ENCODE measurements at places on chromosomes 3 and 15.

- DNase-seq = no peak
Measured at GRCh38 chr3:17065881-17066280, 181.1 kb downstream of the PLCL2 start.

- DNase-seq = no peak
Measured at GRCh38 chr3:181189556-181189955, 200.0 kb upstream of the DNAJC19 start.

DNA sequence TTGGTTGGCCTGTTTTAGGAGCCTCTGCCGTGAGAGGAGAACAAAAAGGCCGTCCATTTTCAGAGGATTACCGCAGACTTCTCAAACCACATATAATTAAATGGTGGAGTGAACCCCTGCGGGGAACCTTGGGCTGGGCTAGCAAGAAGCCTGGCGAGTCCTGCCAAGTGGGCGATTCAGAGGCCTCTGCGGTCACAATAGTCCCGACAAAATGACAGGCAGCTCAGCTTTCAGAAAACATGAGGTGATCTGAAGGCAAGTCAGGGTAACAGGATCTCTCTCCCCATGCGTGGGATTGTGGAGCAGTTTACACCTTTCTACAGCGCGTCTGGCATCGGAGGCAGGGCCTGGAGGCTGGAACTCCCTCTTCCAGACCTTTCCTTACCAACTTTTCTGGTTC is 134.8 kb downstream of the ASB7 start:
- DNase-seq = no peak

DNA sequence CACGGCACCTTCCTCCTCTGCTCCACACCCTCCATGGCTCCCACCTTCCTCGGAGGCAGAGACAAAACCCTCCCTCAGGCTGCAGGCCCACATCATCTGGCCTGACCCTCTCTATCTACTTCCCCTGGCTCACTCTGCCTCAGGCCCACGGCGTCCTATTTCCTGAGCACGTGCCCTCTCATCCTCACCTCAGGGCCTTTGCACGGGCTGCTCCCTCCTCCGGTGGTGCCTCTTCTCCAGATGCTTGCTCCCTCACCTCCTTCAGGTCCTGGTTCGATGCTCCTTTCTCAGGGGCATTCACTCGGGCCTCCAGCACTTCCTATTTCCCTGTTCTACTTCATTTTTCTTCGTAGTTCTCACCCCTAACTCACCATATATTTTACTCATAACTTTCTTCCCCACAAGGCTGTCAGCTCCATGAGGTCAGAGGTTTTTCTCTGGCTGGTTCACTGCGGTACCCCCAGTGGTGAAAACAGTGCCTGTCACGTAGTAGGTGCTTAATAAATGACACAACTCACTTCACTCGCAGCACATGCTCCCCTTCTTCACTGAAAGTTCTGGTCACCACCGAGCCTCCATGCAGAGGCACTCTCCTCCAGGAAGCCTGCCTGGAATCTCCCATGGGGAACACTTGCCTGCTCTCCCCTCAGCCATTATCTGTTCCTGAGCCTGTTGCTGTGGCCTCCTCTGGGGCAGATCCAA is 130.7 kb downstream of the WNT7A start:
- no peak for DNase-seq

- no peak for DNase-seq
Measured at GRCh38 chr3:78670094-78670493, 1097.7 kb downstream of the ROBO1 start.

DNA sequence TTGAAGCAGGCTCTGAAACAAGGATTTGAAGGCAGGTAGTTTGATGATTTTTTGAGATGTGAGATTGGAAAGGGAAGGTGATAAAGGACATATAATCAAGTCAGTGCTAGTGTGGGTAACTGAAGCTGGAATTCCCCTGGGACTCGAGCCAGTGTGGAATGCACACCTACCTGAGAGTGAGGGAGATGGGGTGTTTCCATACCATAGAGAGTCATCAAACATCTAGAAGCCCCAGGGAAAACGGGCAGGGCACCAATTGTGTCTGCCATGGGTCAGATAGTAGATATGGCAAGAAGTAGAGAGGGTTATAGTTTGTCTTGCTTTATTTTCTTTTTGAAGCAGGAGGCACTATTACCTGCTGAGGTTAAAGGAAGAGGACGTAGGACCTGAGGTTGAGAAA is 120.0 kb downstream of the SSR3 start:
- DNase-seq = no peak

DNA sequence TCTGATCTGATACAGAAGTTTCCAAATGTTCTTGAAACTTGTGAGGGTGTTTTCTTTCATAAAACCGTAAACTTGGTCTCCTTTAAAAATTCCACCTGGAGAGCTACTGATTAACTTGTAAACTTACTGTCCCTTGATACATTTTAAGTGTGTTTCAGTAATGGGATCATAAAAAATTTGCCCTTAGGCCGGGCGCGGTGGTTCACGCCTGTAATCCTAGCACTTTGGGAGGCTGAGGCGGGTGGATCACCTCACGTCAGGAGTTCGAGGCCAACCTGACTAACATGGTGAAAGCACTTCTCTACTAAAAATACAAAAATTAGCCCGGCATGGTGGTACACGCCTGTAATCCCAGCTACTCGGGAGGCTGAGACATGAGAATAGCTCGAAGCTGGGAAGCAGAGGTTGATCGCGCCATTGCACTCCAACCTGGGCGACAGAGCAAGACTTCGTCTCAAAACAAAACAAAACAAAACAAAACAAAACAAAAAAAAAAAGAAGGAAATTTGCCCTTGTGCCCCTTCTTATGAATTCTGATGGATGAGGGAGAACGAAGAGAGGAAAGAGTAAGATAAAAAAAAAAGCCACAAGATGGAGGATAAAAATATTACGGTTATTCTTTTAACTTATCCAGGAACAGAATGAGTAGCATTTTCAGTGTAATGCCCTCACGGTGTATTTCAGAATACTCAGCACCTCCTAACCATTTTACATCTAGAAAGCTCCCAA is 32.1 kb upstream of the AP4E1 start:
- DNase-seq = no peak

DNA sequence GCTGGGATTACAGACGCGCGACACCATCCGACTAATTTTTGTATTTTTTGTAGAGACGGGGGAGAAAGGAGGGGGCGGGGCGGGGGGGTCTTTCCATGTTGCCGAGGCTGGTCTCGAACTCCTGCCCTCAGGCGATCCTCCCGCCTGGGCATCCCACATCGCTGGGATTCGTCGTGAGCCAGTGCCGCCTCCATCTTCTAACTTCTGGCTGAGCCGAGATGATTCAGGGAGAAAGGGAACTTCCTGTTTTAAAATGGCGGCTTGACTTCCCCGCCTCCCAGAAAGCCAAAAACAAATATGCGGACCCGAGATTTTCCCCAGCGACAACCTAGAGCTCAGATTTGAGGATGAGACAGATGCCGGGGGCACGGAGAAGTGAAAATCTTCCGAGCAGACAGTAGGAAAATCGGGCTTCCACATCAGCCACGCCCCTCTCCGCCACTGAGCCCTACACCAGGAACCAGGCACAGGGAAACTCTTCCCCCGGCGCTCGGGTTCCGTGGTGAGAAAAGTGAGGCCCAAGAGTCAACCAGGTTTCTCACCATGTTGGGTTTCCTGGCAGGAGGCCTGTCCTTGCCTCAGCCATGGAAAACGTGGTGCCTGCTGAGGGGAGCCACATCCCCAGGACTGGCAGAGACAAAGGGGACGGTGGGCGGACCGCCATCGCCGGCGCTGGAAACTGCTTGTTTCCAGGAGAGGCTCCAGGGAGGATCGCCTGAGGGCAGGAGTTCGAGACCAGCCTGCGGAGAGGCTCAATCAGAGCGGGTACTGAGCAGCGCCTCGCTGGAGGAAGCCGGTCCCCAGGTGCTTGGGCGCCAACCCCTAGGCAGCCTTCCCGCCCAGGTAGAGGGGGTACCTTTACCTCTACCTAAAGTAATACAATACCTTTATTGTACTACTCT is 18.7 kb downstream of the CHST14 start:
- no peak for DNase-seq

DNA sequence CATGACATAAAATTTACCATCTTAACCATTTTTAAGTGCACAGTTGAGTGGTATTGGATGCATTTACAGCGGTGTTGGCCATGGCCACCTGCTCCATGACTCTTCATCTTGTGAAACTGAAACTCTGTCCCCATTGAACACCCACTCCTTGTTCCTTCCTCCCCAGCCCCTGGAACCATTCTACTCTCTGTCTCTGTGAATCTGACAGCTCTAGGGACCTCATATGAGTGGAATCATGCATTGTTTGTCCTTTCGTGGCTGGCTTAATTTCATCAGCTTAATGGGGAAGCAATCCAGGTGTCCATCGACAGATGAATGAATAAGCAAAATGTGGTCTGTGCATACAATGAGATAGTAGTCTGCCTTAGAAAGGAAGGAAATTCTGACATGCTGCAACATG is 42.5 kb downstream of the PLXNA1 start:
- no peak for DNase-seq

- DNase-seq = no peak
Measured at GRCh38 chr3:188152660-188153436, 1.1 kb upstream of the LPP start.

GRCh38 chr3:10116138-10116460 is 624 bp downstream of the BRK1 start:
- DNase-seq = no peak

GRCh38 chr3:66831931-66832330 is 166.2 kb upstream of the KBTBD8 start:
- no peak for DNase-seq

GRCh38 chr15:61266921-61267320 is 37.8 kb upstream of the RORA start:
- DNase-seq = no peak

GRCh38 chr3:186458306-186459107 is 85.7 kb downstream of the CRYGS start:
- no peak for DNase-seq

GRCh38 chr3:151101270-151101969 is 16.0 kb downstream of the MED12L start:
- DNase-seq = no peak

- DNase-seq = no peak
Measured at GRCh38 chr3:113588806-113589205, 56.5 kb downstream of the SIDT1 start.

DNA sequence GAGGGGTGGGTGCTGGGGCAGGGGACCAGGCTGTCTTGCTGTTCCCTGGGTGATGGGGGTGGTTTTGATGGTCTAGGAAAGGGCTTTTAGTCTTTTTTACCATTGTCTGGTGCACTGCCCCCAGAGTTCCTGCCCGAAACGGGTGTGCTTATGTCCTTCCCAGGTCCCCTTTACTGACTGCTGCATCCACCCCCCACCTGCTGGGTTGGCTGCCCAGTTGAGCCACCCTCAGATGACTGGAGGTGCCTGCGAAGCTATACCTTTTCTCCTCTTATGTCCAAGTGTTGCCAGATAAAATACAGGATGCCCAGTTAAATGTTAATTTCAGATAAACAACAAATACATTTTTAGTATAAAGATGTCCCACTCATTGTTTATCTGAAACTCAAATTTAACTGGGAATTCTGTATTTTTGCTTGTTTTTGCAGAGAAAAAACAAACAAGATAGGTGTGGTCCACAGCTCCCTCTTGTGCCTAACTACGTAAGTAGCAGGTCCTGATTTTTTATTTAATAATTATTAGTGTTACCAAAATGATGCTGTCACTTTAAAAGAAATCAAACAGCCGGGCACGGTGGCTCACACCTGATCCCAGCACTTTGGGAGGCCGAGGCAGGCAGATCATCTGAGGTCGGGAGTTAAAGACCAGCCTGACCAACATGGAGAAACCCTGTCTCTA is 6.1 kb upstream of the RPP14 start:
- DNase-seq = no peak

DNA sequence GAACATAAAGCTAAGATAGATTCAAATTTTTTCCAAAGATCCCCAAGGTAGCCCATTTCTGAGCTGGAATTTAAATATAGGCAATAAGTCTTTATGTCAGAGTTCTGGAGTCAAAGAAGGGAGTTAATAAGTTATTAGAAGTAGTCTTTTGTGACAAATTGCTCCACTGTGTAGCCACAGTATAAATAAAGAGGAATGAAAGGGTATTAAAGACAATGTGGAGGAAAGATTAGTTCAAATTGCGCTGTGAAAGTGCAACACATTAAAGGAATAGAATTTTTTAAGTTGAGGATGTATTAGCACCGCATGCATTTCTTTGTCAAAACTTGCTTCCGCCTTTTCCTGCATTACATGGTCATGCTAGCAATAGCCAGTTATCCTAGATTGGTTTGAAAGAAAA is 666.6 kb upstream of the CCDC54 start:
- no peak for DNase-seq

DNA sequence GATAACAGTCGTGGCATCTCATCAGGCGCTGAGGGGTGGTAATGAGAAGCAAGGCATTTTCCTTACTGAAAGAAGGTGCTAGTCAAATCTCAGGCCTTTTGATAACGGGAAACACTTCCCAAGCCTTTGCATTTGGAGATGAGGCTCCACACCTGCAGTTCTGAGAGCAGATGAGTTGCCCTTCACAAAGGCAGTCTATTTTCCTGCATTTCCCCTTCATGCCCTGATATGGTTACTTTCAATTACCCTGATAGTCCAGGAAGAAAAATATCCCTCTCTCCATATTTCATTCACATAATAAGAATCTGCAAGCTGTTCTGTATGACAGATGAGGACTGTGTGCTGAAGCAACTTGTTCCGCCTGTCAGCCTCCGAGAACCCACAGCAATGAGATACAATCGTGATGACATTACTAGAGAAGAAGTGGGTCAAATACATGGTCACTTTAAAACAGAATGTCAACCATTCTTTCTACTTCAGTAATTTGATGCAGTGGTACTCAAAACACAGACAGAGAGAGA is 25.0 kb downstream of the FHIT start:
- DNase-seq = no peak

DNA sequence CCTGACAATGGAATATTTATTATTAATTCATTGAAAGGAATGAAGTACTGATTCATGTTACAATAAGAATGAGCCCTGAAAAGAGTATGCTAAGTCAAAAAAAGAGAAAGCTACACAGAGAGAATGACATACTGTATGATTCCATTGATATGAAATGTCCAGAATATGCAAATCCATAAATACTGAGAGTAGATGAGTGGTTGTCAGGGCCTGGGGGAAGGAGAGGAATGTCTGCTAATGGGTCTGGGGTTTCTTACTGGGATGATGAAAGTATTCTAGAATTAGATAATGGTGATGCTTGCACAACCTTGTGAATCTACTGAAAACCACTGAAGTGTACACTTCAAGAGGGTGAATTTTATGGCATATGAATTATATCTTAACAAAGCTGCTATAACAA is 79.9 kb upstream of the HACD2 start:
- no peak for DNase-seq

GRCh38 chr15:79682285-79682684 is 214.5 kb downstream of the MTHFS start:
- DNase-seq = no peak

DNA sequence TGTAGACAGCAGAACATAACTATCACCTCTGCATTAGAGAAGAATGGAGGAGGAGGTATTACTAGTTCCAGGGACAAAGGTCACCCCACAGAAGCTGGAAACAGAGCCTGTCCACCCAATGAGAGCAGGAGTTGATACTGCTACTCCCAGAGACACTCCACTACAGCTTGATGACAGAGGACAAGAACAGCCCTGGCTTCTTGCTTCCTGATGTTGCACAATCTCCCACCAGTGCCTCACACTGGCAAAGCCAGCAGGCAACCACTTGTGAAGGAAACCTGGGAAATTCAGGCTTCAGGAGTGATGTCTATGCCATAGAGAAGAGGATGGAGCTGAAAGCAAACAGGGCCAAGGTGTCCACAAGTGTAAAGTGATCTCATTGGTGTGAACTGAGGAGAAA is 78.0 kb upstream of the POU1F1 start:
- no peak for DNase-seq
